Inflammatory macrophage (primary cell): ENCODE measurements at places on chromosomes 4 and X.

DNA sequence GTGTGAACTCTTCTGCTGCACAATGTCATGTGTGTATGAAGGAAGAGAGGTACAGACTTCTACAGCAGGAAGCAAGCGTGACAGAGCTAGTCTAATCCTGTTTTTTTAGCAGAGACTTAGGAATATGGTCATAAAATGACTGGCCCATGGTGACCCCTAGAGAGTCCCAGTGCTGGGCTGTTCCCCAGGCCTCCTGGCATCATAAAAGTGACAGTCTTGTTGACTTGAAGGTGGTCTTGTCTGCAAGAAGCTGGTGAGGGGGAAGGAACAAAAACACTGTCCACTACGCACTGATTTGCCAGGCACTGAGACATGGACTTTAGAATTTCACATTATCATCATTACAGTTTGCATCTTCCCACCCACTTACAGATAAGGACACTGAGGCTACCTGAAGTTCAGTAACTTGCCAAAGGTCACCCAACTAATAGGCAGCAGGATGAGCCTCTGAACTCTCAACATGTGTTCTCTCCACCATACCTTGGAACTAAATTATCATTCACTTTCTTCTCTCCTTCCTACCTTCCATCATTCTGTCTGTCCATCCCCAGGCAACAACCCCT lies 63.0 kb downstream of the HADH start:
- no peak for DNase-seq

DNA sequence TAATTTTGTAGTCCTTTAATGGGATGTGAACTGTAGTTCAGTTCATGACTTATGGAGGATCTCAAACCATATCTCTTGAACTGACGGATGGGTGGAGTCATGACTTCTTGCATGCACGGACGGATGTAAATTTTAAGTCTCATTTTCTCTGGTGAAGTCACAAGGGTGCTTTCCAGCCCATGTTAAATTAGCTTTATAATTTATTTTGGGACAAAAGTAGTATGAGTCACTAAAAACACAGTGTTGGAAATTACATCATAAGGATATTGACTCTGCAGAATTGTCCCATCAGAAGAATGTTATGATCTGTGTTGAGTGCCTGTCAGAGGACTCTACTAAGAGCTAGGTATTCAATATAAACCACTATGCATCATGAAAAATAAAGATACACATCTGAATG lies 6.8 kb upstream of the PAGE5 start:
- DNase-seq, result no peak

GRCh38 chrX:25013632-25014365 lies 2.0 kb downstream of the ARX start:
- DNase-seq, result no peak

GRCh38 chrX:128334821-128335220 lies 282.6 kb upstream of the ACTRT1 start:
- DNase-seq, result no peak

- DNase-seq, result peak; percentile 48
Observed at GRCh38 chrX:101417981-101418841, 10.2 kb downstream of the HNRNPH2 start.

GRCh38 chr4:24793219-24794005 lies 2.0 kb upstream of the SOD3 start:
- DNase-seq, result no peak

- no peak for DNase-seq
Observed at GRCh38 chr4:179836179-179837075, 2394.2 kb upstream of the AGA start.

DNA sequence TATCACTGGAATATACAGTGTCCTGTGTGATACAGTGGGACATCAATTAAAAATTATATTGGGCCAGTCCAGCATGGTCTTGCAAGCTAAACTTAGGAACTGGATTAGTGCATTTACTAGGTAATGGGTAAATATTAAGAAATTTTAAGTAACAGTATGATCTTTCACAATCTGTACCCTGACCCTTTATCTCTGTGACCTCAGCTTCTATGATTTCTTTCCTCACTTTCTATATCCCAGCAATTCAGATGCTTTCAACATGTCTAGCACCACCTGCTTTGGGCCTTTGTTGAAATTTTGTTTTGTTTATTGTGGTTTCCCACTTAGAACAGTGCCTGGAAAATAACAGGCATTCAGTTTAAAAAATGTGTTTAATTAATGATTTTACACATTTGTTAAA lies 2295.4 kb downstream of the ARAP2 start:
- no peak for DNase-seq

DNA sequence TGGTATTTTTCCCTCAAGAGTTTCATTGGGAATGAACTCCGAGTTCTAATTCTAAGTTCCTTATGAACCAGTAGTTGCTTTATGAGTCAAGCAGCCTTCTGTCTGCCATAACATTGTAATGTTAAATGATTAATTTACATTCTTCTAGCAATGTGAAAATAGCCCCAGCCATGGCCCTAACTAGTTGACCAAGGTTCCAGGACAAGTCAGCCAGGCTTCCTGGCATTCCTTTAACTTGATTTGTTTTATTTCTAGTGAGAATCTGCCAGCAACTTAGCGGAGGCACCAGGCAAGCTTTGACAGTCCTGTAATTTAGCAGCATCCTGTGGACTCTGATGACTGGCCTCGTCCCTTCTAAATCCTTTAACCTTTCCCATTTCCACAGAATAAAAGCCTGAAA lies 69.0 kb downstream of the GLRA2 start:
- no peak for DNase-seq

GRCh38 chr4:99002279-99002678 lies 6.8 kb downstream of the METAP1 start:
- no peak for DNase-seq

GRCh38 chrX:144637731-144638130 lies 609.6 kb upstream of the SPANXN1 start:
- DNase-seq, result no peak

DNA sequence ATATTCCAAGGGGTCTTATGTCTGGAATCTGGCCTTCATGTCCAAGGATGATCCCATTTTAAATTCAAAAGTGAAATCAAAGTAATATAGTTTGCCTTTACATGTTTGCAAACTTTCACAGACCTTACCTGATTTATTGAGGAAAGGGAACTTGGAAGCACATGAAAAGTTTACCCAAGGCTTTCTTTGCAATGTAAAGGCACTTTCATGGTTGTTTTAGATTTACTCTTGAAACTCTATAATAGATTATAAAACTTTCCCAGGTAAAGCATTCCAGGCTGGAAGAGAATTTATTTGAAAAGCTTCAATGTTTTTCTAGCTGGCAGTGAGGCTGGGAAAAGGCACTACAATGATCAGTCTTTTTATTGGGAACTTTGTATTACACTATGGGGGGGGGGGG lies 842.8 kb upstream of the DIAPH2 start:
- DNase-seq, result no peak

DNA sequence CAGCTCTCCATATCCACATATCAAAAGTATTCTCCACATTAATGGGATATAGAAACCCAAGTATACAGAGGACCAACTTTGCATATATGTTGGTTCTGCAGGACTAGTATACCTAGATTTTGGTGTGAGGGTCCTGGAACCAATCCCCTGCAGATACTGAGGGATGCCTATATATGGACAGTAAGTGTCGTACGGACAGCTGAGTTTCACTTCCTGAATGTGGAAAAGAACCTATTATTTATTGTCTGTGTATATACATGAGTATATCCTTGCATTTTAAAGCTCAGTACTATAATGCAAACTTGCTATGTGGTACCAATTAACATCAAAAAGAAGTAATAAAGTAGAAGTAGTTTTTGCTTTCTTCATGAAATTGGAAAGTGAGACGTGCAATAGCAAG lies 101.9 kb downstream of the FBXW7 start:
- no peak for DNase-seq

DNA sequence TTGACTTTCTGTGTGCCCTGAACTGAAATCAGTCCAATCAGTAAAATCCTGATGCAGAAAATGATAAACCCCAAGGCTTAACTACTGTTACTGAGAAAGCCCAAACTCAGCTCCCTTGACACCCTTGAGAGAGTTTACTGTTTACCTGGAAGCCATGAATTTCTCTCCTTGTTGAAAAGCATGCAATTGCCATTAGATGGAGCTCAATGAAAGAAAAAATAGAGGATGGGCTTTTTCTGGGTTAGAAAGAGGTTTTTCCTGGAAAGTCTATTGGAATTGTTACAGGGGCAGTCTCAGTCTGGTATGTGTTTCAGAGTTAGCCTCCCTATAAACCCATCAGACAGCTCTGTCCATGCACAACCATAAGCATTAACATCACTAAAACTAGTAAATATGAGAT lies 66.4 kb upstream of the C4orf54 start:
- no peak for DNase-seq

DNA sequence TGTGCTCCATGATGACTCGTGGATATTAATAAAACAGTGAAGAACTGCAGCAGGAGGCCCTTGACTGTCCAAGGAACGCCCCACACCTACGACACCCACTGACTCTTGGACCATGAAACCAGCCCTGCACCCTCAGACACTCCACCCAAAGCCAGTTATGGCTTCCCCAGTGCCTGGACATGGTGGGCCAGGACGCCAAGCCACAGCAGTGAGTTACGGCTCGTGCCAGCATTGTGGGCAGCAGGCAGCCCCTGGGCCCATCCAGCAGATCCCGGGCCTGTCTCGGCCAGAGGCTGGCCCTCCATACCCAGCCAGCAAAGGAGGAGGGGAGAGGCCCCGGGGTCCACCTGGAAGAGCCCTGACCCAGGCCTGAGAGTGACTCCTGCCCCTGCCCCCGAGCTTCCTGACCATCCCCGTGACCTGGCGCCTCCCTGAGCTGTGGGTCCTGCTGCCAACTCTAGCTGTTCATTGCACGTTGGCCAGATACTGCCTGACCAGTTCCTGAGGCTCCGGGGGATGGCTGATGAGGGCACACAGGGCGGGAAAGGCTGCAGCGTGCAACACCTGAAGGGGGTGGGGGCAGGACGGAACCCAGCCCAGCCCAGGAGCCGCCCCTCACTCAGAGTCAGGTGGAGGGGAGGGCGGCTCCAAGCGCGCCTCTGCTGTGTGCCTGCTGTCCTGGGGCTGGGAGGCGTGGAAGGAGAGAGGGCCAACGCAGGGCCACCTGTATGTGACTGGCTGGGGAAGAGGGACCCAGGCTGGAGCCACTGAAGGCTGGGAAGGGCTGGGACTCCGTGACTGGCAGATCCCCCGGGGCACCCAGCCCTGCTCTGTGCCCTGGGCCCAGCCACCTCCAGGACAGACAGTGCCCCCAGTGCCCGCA lies 739 bp downstream of the SLC49A3 start:
- no peak for DNase-seq
